Left lung (tissue), 14 donors: ENCODE measurements at places on chromosomes 7 and 10. TPM values are rescaled to one million over a fixed set of nuclear protein-coding genes. Genes with fewer than 3 reads are reported as not detected.

GRCh38 chr10:72080042-72080975 is 8.0 kb downstream of the SPOCK2 start:
- no peak overlapping the region for H3K4me3 ChIP-seq
- no peak for DNase-seq
- H3K36me3 ChIP-seq, result no peaks in the 10 kb centered on the region
- H3K27me3 ChIP-seq, result no peaks in the 10 kb centered on the region

DNA sequence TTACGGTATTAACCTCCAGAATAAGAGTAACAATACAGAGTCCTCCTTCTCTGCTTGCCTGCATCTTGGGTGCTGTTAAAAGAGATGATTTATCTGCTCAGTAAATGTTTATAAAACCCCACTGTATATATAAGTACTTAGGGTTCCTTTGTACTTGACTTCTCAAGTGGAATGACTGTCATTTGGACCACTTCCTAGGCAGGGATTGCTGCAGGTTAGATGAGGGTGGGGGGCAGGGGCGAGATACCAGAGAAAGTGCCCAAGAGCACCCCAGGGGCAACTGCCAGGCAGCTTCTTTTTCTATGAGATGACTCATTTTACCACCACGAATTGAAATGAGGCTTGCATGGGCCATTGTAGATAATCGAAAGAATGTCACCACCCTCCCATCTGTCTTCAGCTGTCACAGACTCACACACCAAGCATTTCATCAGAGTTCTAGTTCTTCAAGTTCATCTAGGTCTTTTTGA is 421.9 kb upstream of the GALNT17 start:
- H3K27me3 ChIP-seq, result no peaks in the 10 kb centered on the region
- H3K4me3 ChIP-seq, result no peak overlapping the region
- no peak overlapping the region for H3K27ac ChIP-seq
- H3K4me1 ChIP-seq, result peaks cover 4% of the 10 kb centered on the region
- DNase-seq, result no peak

Gene NKX2-3
- not detected for total RNA-seq

GRCh38 chr7:133155146-133155545 is 73.3 kb upstream of the CHCHD3 start:
- DNase-seq, result no peak
- no peak overlapping the region for H3K4me3 ChIP-seq
- H3K27me3 ChIP-seq, result no peaks in the 10 kb centered on the region
- H3K27ac ChIP-seq, result no peak overlapping the region
- no peaks in the 10 kb centered on the region for H3K4me1 ChIP-seq

DNA sequence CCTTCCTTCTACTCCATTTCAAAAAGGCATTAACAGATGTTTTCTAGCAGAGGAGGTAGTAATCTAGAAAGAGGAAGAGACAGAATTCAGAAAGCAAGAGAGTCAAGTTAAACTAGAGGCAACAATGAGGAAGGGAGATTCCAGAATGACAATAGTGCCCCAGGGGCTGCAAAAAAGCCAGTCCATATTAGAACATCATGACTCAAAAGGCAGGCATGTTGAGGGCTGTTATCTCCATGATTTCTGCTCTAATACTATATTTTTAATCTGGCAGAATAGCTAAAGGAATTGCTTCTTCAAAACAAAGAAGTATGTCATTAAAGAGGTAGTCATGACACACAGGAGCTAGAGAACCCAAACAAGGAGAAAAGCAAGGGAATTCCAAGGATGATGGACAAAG is 599.6 kb downstream of the INHBA start:
- H3K4me1 ChIP-seq, result no peaks in the 10 kb centered on the region
- H3K27ac ChIP-seq, result no peak overlapping the region
- no peaks in the 10 kb centered on the region for H3K36me3 ChIP-seq
- no peaks in the 10 kb centered on the region for H3K27me3 ChIP-seq
- H3K4me3 ChIP-seq, result no peak overlapping the region
- DNase-seq, result no peak

GRCh38 chr7:100211342-100211780 is 8.4 kb upstream of the PVRIG start:
- H3K27me3 ChIP-seq, result no peaks in the 10 kb centered on the region
- no peak overlapping the region for H3K27ac ChIP-seq
- DNase-seq, result no peak
- H3K4me1 ChIP-seq, result no peaks in the 10 kb centered on the region
- H3K4me3 ChIP-seq, result no peak overlapping the region
- no peaks in the 10 kb centered on the region for H3K36me3 ChIP-seq

- no peaks in the 10 kb centered on the region for H3K27me3 ChIP-seq
- H3K4me1 ChIP-seq, result no peaks in the 10 kb centered on the region
- H3K4me3 ChIP-seq, result no peak overlapping the region
- H3K27ac ChIP-seq, result no peak overlapping the region
- DNase-seq, result no peak
- no peaks in the 10 kb centered on the region for H3K36me3 ChIP-seq
Measured at GRCh38 chr10:118626953-118627352, 31.5 kb upstream of the PRLHR start.

- no peak overlapping the region for H3K27ac ChIP-seq
- no peaks in the 10 kb centered on the region for H3K27me3 ChIP-seq
- H3K4me3 ChIP-seq, result no peak overlapping the region
- no peaks in the 10 kb centered on the region for H3K36me3 ChIP-seq
- no peak for DNase-seq
Measured at GRCh38 chr10:114565066-114565465, 93.0 kb downstream of the ABLIM1 start.

- DNase-seq, result no peak
- no peaks in the 10 kb centered on the region for H3K36me3 ChIP-seq
- H3K4me1 ChIP-seq, result no peaks in the 10 kb centered on the region
- no peak overlapping the region for H3K4me3 ChIP-seq
- H3K27me3 ChIP-seq, result no peaks in the 10 kb centered on the region
- no peak overlapping the region for H3K27ac ChIP-seq
Measured at GRCh38 chr10:65550761-65551160, 1375.1 kb upstream of the LRRTM3 start.

DNA sequence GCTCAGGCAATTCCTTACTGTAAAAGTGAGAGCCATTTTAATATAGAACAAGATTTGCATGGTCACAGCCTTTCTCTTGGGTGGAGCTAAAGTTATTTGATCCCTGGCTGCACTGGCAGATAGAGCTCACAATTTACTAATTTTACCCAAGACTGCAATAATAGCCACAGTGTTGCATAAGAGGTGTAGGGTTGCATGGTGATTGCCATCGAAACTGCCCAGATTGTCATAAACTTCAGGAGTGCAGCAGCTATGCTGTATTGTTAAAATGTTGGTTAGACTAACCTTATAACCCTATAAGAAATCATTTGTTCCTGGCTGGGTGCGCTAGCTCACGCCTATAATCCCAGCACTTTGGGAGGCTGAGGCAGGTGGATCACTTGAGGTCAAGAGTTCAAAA is 50.0 kb downstream of the VCL start:
- no peak overlapping the region for H3K4me3 ChIP-seq
- peak overlapping the region; percentile 72 for H3K27ac ChIP-seq
- H3K36me3 ChIP-seq, result peaks cover 31% of the 10 kb centered on the region
- peaks cover 49% of the 10 kb centered on the region for H3K4me1 ChIP-seq
- no peak for DNase-seq

DNA sequence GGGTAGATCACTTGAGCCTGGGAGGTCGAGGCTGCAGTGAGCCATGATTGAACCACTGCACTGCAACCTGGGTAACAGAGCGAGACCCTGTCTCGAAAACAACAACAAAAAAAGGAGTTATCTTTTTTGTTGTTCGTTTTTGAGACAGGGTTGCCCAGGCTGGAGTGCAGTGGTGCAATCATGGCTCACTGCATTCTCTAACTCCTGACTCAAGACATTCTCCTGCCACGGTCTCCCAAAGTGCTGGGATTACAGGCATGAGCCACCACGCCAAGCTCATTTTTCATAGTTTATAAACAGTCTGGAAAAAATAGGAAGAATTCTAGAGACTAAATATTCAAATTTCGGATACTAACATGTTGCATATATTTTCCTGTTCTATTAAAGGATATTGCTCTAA is 29.4 kb downstream of the SFXN4 start:
- no peak overlapping the region for H3K4me3 ChIP-seq
- H3K4me1 ChIP-seq, result peaks cover 4% of the 10 kb centered on the region
- peak overlapping the region; percentile 90 for H3K27ac ChIP-seq
- DNase-seq, result no peak
- no peaks in the 10 kb centered on the region for H3K27me3 ChIP-seq
- H3K36me3 ChIP-seq, result peaks cover 25% of the 10 kb centered on the region

Gene SFXN4
- total RNA-seq, result 13.2 TPM

Gene ZNF655
- 56.0 TPM for total RNA-seq

GRCh38 chr10:48885376-48885775 is 54.3 kb downstream of the LRRC18 start:
- no peaks in the 10 kb centered on the region for H3K27me3 ChIP-seq
- H3K27ac ChIP-seq, result no peak overlapping the region
- H3K36me3 ChIP-seq, result no peaks in the 10 kb centered on the region
- no peak for DNase-seq
- no peaks in the 10 kb centered on the region for H3K4me1 ChIP-seq

Gene DEPP1
- total RNA-seq, result 25.4 TPM

Gene PLEKHS1
- 4.7 TPM for total RNA-seq

Gene TBX20
- total RNA-seq, result not detected

GRCh38 chr7:2575733-2576340 is 17.1 kb downstream of the IQCE start:
- no peak overlapping the region for H3K27ac ChIP-seq
- no peak for DNase-seq
- H3K36me3 ChIP-seq, result peaks cover 71% of the 10 kb centered on the region
- no peaks in the 10 kb centered on the region for H3K27me3 ChIP-seq
- H3K4me3 ChIP-seq, result no peak overlapping the region

- DNase-seq, result no peak
- no peak overlapping the region for H3K27ac ChIP-seq
- no peaks in the 10 kb centered on the region for H3K4me1 ChIP-seq
- no peaks in the 10 kb centered on the region for H3K36me3 ChIP-seq
Measured at GRCh38 chr10:49700997-49701396, 21.5 kb downstream of the C10orf53 start.

GRCh38 chr7:53638517-53638916 is 603.1 kb downstream of the POM121L12 start:
- H3K36me3 ChIP-seq, result no peaks in the 10 kb centered on the region
- H3K27ac ChIP-seq, result no peak overlapping the region
- H3K4me1 ChIP-seq, result no peaks in the 10 kb centered on the region

Gene CPN1
- total RNA-seq, result not detected

- no peak overlapping the region for H3K27ac ChIP-seq
- H3K27me3 ChIP-seq, result no peaks in the 10 kb centered on the region
- H3K4me1 ChIP-seq, result no peaks in the 10 kb centered on the region
- H3K36me3 ChIP-seq, result no peaks in the 10 kb centered on the region
- DNase-seq, result no peak
Measured at GRCh38 chr10:52213321-52213752, 100.7 kb upstream of the DKK1 start.

Gene TMEM213
- 32.8 TPM for total RNA-seq

Gene CLCN1
- 0.08 TPM for total RNA-seq

Gene TASOR2
- total RNA-seq, result 66.5 TPM

GRCh38 chr10:43114743-43115611 is 23.3 kb upstream of the CSGALNACT2 start:
- H3K4me3 ChIP-seq, result no peak overlapping the region
- DNase-seq, result no peak
- H3K4me1 ChIP-seq, result no peaks in the 10 kb centered on the region
- no peaks in the 10 kb centered on the region for H3K36me3 ChIP-seq
- H3K27ac ChIP-seq, result no peak overlapping the region

Gene MALRD1
- total RNA-seq, result 12.3 TPM

Gene TSPAN33
- 2.3 TPM for total RNA-seq
